ENCODE measurements at places on chromosomes 3 and 15. TPM values are rescaled to one million over a fixed set of nuclear protein-coding genes. Genes with fewer than 3 reads are reported as not detected.

- no peak for DNase-seq
These were observed 27.0 kb downstream of the NSMCE3 start for GRCh38 chr15:29242456-29243242.

- peak; percentile 64 for DNase-seq
These were observed 544 bp upstream of the TIMMDC1 start for GRCh38 chr3:119497820-119498185.

Gene SYNPR
- not detected for total RNA-seq

GRCh38 chr3:66639809-66640356 lies 139.1 kb upstream of the LRIG1 start:
- DNase-seq: no peak

Gene GCSAM
- 0.29 TPM for total RNA-seq

Gene DIS3L
- 24.3 TPM for total RNA-seq

DNA sequence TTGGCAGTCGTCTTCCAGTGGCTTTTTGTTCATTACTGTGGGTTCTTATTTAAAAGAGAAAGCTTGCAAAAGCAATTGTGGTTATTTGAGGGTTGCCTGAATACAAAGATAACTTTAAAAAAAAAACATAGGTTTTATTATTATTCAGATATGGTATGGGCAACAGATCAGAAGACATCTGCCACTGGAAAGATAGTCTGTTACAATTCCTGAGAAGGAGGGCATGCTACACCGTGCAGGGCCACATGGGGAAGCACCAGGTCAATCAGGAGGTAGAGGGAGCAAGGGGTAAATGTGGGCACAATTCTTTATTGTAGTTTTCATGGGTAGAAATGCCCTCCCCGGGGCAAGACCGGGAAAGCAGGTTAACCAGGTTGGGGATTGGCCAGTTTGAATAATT lies 46.5 kb downstream of the BBS4 start:
- no peak for DNase-seq

GRCh38 chr15:77456746-77457145 lies 36.1 kb downstream of the HMG20A start:
- DNase-seq: no peak

DNA sequence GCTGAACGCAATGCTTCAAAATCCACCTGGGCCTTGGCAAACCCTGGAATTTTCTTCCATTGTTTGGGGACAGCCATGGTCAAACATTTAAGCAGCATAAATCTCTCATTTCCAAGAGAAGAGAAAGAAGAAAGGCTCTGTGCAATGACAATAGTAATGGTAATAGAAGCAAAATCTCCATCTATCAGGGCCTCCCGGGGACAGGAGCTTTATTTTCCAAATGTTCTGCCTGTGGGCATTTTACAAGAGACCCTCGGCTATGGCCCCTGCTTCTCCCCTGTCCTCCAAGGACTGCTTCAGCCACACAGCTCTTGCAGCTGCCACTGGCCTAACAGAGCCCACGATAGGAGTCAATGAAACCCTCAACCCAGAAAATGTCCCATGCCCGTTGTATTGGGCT lies 12.7 kb upstream of the FAM240A start:
- DNase-seq: no peak

DNA sequence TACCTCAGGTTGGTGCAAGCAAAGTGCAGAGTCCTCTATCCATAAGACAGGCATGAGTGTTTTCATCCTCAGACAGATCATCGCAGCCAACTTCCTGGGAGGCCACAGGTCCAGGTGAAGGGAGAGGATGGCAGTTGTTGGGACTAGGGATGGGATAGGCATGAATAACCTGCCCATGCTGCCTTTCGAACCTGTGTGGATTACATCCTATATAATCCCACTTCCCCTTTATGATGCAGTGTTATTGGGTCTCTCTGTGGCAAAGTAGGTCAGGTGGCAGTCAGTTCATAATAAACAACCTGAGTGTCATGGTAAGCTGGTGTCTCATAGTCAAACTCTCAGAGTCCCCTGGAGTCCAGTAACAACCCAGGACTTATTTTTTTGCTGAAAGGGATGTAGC lies 40.4 kb downstream of the CCR3 start:
- no peak for DNase-seq

DNA sequence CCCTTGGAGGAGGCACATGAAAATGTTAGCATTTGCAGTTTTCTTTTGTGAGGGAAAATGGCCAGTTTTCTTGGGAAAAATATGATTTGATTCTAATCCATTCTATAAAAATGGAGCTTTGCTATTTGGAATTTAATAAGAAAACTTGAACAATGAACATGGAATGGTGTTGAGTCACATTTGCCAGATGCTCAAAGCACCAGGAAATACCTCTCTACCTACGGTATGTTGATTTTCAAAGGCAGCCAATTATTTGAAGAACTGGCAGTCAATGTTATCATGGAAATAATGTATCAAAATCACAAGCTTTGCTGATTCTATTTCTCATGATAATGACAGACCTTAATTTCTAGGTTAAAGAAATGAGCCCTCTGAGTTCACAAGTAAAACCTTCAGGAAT lies 14.9 kb downstream of the NME9 start:
- no peak for DNase-seq

DNA sequence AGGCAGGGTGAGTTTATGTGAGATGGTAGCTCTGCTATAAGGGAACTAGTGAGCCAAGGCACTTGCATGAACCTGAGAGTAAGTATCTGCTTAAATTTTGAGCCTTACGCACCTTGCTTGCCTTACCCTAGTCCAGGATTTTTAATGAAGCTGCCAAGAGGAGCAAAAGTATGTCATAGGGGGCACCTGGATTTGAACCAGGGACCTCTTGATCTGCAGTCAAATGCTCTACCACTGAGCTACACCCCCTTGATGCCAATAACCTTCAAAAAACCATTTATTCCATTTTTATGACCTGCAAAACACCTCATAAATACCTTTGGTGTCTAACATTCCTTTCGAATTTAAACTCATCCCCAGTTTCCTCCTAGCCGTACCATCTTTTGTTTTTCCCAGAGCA lies 88.3 kb upstream of the ACP3 start:
- DNase-seq: no peak

Gene BTLA
- total RNA-seq: 0.14 TPM

Gene AADACL2
- 0.10 TPM for total RNA-seq

Gene HCN4
- total RNA-seq: not detected

DNA sequence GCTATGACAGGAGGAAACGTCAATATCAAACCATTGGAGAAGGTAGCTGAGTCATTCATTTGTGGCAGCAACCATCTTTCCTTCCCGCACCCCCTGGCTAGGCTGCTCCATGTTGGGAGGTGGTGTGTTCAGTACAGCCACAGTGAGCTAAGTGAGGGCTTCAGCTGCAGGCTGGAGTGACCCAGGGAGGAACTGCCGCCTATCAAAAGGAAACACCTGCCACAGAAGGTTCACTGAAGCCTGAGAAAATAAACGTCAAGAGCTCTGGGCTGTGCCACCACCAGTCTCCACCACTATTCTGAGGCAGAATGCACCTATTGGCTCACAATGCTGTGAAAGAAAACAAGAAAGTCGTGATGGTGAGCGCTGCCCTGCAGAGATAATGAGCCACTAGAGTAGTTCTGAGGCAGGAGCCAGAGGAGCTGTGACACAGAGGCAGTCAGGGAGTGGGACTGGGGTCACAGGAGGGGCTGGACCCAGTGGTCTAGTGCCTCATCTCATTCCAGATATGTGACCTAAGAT lies 34.8 kb upstream of the CD47 start:
- DNase-seq: no peak

Gene TEX55
- total RNA-seq: not detected

- DNase-seq: no peak
These were observed 375.1 kb downstream of the SHQ1 start for GRCh38 chr3:72473156-72473555.

DNA sequence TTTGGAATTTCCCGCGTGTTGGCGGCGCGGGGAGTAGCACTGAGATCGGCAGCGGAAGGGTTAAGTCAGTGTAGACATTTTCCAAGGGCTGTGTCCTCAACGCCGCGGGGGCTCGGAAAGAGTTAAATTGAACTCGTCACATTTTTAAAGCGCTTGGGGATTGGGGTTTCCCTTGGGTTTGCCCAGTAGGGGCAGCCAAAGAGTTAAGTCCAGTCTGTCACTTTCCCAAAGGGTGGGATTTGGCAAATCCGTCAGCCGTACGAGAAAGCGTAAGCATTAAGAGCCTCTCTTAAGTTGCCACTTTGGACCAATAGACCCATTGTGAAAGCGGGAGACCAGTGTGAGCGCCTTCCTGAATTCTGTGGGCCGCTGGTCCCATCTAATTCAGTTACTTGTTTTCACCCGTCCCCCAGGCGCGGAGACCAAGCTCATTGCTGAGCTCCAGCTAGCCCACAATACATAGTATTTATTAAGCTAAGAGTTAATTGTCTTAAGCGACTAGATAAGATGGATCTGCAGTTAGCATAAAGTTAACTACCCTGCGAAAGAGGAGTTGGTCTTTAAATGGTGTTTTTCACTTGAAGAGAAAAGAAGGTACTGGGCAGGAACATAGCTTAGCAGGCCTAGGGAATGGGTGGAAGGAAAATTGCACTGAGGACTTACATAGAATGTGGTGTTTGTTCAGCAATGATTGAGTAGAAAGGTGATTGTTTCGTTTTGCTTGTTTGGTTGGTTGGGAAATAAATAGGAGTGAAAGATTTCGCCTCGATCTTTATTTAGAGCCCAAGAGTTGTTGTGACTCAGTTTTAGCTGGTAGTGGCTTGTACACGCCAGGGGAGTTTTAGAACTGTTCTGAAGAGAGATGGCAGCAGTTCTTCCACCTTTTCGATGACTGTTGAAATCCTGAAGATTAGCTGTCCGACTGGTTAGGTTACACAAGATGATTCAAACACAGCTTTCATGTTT lies 932 bp downstream of the ARL8B start:
- DNase-seq: no peak

Gene GABRG3
- total RNA-seq: not detected

DNA sequence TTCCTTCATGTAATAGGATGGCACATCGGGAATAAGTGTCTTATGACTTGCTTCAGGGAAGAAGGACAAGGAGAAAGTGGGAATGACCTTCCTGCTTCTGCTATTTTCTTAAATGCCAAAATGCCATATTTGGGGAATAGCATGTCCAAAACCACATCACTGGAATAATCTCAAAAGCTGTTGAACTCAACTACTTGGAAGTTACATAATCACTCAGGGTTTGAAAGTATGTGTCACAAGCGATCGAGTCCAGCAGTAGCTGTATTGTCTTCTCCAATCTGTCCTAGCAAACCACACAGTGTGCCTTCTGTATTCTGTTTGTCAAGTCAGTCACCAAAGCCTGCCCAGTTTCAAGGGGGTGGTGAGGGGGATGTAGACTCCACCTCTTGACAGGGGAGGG lies 58.3 kb upstream of the GADL1 start:
- no peak for DNase-seq

- DNase-seq: peak; percentile 89
These were observed 853 bp downstream of the TEX264 start for GRCh38 chr3:51671734-51672475.

Gene ISG20
- 6.9 TPM for total RNA-seq

GRCh38 chr3:82133070-82133606 lies 371.7 kb upstream of the GBE1 start:
- peak; percentile 83 for DNase-seq

Gene PLA2G4B
- 1.5 TPM for total RNA-seq

DNA sequence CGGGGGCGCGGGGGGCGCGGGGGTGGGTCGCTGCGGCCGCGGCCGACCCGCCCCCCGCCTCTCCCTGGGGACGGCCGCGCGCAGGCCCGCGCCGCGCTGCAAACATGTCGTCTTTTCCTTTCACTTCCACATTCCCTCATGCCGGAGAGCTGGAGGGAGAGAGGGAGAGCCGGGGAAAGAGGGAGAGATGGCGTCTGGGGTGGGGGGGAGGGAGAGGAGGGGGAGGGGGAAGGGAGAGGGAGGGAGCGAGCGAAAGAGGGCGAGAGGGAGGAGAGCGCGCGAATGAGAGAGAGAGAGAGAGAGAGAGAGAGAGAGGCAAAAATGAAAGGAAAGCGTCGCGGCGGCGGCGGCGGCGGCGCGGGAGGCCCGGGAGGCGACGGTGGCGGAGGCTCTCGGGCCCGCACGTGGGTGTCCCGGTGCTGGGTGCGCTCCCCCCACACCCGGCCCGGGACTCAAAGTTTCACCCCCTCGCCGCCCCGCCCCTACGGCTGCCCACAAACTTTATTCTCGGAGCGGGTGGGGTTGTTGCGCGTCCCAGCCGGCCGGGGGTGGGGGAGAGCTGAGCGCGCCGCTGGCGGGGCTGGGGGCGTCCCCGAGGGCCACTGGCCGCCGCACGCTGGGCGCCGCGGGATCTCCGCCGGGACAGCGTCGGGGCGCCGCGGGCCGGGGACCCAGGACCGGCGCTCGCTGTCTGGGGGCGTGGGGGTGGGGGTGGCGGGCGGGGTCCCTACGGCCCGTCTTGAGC lies 731 bp downstream of the ZNF710 start:
- DNase-seq: peak; percentile 89

GRCh38 chr15:74318376-74319137 lies 48.9 kb downstream of the CYP11A1 start:
- no peak for DNase-seq

GRCh38 chr3:107264888-107265287 lies 112.4 kb upstream of the CCDC54 start:
- no peak for DNase-seq

DNA sequence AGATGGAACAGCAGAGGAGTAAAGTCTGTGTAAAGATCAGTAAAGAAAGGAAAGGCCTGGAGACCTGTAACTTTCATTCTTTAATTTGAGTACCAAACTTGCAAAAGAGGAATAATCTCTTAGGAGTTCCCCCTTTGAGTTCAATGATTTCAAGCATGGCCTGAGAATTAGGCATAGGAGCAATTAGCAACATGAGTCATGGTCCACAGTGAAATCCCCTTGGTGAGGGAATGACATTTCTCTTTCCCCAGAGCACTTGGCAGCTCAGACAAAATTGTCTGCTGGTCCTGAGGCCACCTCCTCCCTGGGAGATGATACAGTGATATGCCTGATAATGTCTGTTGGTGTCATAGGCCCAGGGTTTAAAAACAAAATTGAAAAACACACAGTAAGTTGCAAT lies 81.4 kb upstream of the CRBN start:
- DNase-seq: no peak

DNA sequence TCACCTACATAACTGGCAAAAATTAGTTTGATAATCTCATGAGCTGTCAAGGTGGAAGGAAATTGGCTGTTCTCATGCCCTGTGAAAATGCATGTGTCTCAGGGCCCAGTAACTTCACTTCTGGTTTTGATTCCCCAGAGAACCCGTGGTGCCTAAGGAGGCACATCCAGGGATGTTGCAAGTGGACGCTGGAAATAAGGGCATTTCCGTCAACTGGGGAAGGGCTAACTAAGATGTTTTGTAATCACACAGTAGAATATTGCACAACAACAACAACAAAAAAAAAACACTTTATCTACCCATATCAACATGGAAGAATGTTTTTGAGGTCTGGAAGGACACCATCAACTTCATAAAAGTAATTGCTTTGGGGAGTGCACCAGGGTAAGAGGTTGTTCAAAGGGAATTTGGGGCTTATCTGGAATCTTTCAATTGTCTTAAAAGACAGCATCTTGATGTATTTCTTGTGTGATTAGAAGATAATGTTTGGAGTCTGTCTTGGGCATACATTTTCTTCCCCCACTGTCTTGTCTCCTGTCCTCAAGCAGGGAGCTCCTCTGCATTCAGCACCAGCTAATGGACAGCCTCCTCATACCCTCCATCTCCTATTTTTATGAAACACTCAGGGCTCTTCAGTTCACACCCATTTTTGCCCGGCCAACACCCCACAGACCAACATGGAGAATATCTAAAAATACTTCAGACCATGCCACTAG lies 37.2 kb upstream of the PRR20G start:
- DNase-seq: no peak

GRCh38 chr15:92161039-92161670 lies 232.5 kb upstream of the ST8SIA2 start:
- DNase-seq: no peak

GRCh38 chr15:41847981-41848380 lies 9.3 kb downstream of the PLA2G4B start:
- DNase-seq: no peak
